ENCODE measurements at places on chromosomes 2 and 18.
A peak's percentile ranks its signal among the peaks of the same experiment; 100 is the strongest.

DNA sequence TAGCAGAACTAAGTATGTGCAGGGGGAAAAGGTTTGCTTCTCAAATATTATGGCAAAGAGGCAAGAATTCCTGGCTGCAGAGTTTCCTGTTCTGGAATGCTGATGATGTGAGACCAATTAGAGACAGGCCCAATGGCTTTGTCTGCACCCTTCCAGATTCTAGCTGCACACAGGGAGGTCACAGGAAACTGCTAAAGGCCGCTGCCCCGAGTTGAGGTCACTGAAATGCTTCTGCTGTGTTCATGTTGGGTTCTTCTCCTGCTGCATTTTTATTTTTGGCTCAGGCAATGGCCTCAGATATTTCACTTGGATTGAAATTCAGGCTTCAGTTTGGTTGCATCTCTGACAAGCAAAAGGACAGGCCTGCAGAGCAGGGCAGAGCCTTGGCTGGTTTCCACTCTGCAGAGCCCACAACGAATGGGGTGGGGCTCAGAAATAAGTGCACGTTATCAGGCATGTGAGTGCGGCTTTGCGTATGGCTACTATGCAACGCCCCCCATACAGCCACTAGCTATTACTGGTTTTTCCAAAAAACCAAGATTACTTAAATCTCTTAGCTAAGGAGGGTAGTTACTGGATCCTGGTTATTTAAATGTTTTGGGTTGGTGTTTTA is 66.9 kb upstream of the FZD5 start:
- no peak for DNase-seq
- H3K4me1 ChIP-seq: peaks cover 20% of the 10 kb centered on the region
- H3K4me3 ChIP-seq: no peak overlapping the region
- no peak overlapping the region for H3K27ac ChIP-seq
- H3K36me3 ChIP-seq: no peaks in the 10 kb centered on the region
- no peaks in the 10 kb centered on the region for H3K27me3 ChIP-seq

GRCh38 chr2:185433824-185434223 is 304.8 kb upstream of the FSIP2 start:
- DNase-seq: no peak
- H3K27ac ChIP-seq: no peak overlapping the region
- no peaks in the 10 kb centered on the region for H3K36me3 ChIP-seq
- no peaks in the 10 kb centered on the region for H3K27me3 ChIP-seq
- no peak overlapping the region for H3K4me3 ChIP-seq

DNA sequence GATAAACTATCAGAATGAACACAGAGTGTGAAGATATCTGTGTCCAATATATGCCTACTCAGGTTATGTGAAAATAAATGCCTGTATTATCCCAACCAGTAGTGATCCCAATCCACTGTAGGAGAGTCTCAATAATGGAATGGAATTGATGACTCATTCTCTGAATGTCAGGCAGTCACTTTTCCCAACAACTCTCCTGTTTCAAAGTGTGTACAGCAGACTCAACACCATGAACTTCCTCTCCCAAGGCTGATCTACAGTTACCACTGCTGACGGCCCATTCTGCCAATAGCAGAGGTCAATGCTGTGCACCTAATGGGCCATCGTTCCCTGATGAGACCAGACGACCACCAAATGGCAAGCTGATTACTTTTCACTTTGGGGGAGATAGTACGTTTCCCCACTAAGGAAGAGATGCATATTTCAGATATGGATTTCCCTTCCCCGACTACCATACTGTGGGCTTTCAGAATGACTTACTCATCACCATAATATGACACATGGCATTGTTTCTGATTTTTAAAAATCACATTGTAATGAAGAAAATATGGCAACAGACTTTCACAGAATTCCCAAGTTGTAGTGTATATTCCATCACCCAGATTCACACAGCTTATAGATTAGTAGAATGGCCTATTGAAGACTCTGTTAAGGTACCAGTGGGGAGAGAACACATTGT is 601.7 kb upstream of the VRK2 start:
- no peaks in the 10 kb centered on the region for H3K27me3 ChIP-seq
- H3K4me3 ChIP-seq: no peak overlapping the region
- H3K27ac ChIP-seq: no peak overlapping the region
- H3K36me3 ChIP-seq: no peaks in the 10 kb centered on the region
- DNase-seq: no peak
- H3K4me1 ChIP-seq: no peaks in the 10 kb centered on the region

GRCh38 chr2:227398684-227399670 is 11.2 kb upstream of the SCYGR1 start:
- no peaks in the 10 kb centered on the region for H3K27me3 ChIP-seq
- H3K36me3 ChIP-seq: no peaks in the 10 kb centered on the region
- H3K4me1 ChIP-seq: peaks cover 34% of the 10 kb centered on the region
- peak; percentile 51 for DNase-seq

DNA sequence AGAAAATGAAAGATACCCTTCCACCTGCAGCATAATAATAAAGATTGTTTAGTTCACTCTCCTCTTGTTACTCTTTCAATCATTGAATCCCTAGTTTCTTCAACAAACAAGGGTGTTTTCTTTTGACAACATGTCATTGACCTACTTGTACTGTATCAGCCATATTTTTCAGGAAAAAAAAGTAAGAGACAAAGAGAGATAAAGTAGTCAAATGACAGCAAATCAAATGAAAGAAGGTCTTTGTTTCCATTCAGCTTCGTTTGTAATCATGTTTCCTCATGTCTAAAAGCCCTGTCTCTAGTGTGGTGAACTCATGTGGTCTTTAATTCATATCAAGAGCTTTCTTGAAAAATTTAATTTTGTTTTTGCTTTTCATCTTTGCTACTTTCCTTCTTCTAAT is 557.8 kb upstream of the LRATD1 start:
- no peaks in the 10 kb centered on the region for H3K36me3 ChIP-seq
- DNase-seq: no peak
- no peaks in the 10 kb centered on the region for H3K4me1 ChIP-seq
- no peak overlapping the region for H3K27ac ChIP-seq
- H3K4me3 ChIP-seq: no peak overlapping the region
- no peaks in the 10 kb centered on the region for H3K27me3 ChIP-seq

DNA sequence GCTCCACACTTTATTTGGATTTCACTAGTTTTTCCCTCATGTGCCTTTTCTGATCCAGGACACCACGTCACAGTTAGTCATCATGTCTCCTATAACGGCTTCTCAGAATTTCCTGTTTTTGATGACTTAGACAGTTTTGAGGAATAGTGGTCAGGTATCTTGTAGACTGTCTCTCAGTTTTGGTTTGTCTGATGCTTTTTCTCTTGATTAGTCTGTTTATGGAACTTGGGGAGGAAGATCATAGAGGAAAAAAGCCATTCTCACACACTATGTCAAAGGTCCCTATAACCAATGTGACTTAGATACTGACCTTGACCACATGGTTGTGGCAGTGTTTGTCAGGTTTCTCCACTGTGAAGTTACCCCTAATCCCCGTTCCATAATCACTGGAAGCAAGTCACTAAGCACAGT is 89.0 kb downstream of the RAPH1 start:
- peaks cover 54% of the 10 kb centered on the region for H3K36me3 ChIP-seq
- H3K27me3 ChIP-seq: no peaks in the 10 kb centered on the region
- no peak overlapping the region for H3K27ac ChIP-seq
- no peak for DNase-seq
- H3K4me1 ChIP-seq: peaks cover 4% of the 10 kb centered on the region

DNA sequence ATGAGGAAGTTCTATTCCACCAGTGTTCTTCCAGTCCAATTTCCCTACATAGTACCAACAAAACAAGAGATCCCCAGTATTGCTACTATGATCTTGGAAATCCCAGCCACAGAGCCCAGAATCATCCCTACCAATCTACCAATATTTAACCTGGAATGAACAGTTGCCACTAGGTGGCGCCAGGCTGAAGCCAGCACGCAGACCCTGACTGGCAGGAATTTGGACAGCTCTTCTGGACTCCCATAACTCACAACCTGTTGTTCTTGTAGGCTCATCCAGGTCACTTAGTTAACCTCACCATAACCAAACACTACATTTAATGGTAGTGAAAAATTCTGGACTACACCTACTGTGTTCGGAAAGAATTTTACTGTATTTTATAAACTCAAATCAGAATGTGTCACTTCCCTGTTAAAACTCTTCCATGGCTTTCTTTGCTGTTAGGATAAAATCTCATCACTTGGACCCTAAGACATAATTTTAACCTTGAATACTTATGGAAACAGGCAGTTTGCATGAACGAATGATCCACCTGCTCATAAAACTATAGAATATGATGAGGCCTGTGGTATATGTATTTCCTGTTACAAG is 59.8 kb upstream of the SLC38A11 start:
- no peaks in the 10 kb centered on the region for H3K27me3 ChIP-seq
- no peaks in the 10 kb centered on the region for H3K4me1 ChIP-seq
- peak; percentile 46 for DNase-seq
- no peak overlapping the region for H3K27ac ChIP-seq
